ENCODE measurements at places on chromosomes 16 and 17. TPM values are rescaled to one million over a fixed set of nuclear protein-coding genes. Genes with fewer than 3 reads are reported as not detected.

The CHST5 gene
- total RNA-seq: not detected

The FGF11 gene
- 12.9 TPM for total RNA-seq

The MYH2 gene
- total RNA-seq: not detected

The PRSS8 gene
- not detected for total RNA-seq

The LPO gene
- total RNA-seq: 0.07 TPM

The LITAFD gene
- not detected for total RNA-seq

The UNC13D gene
- 1.8 TPM for total RNA-seq

The TRIM65 gene
- 16.5 TPM for total RNA-seq

The ALOX15B gene
- 0.07 TPM for total RNA-seq

The KRT20 gene
- total RNA-seq: not detected

The MRPS7 gene
- 34.0 TPM for total RNA-seq

The RNF112 gene
- 5.0 TPM for total RNA-seq

The SRCIN1 gene
- total RNA-seq: not detected

The RNF43 gene
- total RNA-seq: 0.20 TPM

The CYBA gene
- 180 TPM for total RNA-seq

The ITGAL gene
- total RNA-seq: 0.17 TPM

The CDH8 gene
- total RNA-seq: 0.13 TPM

The RANBP10 gene
- total RNA-seq: 7.8 TPM

Data from smooth muscle cell of the pulmonary artery (primary cell).